CD4-positive, alpha-beta T cell treated with Interferon gamma for 1 hour (primary cell): ENCODE measurements at places on chromosomes 16 and 17.
A peak's percentile ranks its signal among the peaks of the same experiment; 100 is the strongest.

DNA sequence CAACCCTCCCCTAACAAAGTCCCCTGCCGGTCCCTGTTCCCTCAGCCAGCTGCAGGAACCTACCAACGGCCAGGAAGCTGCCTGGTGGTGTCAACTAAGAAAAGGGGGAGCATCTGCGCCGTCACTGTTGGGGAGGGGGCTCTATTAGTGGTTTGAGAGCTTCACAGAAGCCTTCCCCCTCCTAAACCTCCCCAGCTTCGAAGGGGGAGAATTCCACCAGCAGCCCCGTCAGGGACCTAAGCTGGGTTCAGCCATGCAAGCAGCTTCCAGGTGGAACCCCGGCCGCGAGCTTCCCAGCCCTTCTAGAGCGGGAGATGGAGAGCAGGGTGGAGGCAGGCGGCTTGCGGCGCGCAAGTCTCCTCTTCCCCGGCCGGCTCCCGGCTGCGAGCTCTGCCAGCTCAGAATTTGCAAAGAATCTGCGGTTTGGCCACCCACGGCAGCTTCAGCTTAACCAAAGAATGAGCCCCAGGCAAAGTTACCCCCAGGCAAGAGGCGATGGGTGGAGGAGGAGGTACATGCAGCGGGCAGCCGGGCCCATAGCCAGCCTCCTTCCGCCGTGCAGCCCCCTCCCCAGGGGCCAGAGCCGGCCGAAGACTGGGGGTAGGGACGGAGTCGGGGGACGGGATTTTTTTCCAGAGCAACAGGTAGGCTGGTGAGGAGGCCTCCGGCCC lies 33.7 kb downstream of the DDX19A start:
- peak; percentile 32 for DNase-seq

- no peak for DNase-seq
Measured at GRCh38 chr16:27745348-27745747, 195.4 kb downstream of the KATNIP start.

DNA sequence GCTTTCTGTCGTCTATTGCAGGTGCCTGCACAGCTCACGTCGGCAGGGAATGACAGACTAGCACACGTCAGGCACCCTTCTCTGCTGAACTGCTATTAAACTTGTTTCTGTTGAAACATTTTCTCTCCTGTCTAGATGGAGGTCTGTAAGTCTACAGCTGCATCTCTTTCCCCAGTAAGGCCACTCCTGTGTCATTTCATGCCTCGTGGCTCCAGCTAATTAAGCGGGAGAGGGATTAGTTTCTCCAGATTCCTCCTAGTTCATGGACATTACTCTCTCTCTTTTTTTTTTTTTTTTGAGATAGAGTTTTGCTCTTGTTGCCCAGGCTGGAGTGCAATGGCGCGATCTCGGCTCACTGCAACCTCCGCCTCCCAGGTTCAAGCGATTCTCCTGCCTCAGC lies 54.5 kb downstream of the FOXK2 start:
- DNase-seq, result no peak

GRCh38 chr16:35516551-35516950 lies 2057.1 kb downstream of the TP53TG3F start:
- DNase-seq, result no peak

DNA sequence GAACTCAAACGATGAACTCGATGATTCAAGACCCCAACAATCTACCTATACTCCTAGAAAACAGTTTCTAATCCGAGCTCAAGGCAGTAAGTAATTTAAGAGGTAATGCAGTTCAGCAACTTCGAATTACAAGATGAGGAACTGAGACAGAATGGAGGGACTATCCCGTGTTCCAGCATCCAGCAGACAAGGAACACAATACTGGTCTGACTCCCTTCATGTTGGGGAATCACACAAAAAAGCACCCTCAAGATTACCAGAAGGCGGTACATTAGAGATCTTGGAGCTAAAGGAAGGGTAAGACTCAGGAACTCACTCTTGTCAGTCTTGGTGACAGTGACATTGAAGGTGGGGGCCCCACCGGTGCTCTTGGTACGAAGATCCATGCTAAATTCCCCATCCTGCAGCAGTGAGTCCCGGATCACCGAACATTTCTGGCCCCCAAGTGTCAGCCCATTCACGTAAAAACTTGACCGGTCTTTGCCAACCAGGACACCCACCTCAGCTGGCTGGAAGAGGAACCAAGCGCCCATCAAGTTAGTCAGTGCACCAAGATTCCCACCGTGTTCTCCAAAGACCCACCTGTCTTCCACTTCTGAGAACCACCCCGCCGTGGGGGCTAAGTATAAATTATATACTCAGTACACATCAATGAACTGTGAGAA lies 1.9 kb downstream of the PFN1 start:
- no peak for DNase-seq

GRCh38 chr16:22192261-22193062 lies 13.6 kb upstream of the EEF2K start:
- DNase-seq, result peak; percentile 92

DNA sequence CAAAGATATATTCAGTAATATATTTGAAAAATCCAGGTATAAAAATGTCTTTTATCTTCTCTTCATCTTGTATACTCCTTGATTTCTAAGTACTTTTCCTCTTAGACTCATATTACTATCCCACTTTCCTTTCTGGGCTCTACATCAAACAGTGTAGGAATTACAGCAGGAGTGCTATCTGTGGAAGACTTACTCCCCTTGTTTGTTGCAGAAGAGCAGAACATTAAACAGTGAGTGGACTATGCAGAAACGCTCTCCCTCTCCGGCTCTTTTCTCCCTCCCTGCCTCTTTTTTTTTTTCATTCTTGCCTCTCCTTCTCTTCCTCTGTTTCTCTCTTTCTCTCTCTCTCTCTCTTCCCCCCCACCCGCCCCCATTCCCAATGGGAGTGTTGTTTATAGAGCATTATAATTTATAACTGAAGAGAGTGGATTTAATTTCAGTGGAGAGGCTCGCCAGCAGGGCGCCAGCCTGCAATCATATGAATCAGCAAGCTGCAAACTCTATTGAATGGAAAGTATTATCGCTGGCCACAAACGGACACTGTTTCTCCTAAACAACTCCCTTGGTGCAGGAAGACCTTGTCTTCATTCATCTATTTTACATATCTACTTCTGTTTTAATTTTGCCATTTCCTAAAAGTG lies 242.3 kb upstream of the TBX2 start:
- no peak for DNase-seq

GRCh38 chr17:48636177-48637018 lies 10.2 kb upstream of the HOXB9 start:
- DNase-seq, result peak; percentile 44

DNA sequence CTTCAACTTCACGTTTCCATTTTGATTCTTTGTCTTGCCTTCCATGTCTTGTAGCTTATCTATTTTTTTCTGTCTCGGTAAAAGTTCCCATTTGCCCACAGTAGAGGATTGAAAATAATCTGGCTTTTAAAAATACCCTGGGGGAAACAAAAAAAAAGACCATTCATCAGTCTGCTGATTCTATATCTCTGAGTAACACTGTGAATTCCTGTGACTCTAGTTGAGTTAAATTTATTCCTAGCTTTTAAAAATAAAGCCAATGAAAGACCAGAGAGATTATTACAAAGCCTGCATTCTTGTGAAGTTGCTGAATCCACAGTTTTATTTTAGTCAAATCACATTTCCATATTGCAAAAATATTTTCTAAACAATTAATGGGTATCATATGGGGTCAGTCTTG lies 532.3 kb downstream of the CDH13 start:
- no peak for DNase-seq

DNA sequence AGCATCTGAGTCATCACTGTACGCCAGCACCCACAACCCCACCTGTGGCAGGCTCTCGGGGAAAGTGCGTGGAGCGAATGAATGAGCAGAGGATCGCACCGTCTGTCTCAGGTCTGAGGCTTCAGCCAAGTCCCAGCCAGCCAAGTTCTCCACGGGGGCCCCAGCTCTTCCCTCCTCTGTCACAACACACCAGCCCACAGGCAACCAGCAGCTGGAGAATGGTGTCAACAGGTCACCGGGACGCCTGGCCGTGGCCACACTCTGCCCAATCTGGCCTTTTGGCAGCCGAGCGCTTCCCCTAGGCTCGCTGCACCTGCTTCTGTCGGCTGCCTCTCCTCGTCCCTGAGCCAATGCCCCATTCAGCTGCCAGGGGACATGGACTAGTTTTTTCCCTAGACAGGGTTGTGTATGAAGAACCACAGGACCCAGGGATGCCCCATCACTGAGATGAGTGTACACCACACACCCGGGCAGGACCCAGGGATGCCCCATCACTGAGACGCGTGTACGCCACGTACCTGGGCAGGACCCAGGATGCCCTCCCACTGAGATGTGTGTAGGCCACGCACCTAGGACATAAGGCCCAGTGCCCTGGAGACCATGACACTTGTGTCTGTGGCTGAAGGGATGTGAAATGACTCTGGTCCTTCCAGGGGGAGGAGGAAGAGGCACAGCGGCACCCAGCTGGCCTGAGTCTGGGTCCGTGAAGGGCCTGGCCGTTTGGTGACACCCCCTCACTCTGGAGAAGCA lies 52.8 kb downstream of the ABR start:
- no peak for DNase-seq

GRCh38 chr17:67246403-67246652 lies 1.3 kb upstream of the HELZ start:
- DNase-seq, result no peak

DNA sequence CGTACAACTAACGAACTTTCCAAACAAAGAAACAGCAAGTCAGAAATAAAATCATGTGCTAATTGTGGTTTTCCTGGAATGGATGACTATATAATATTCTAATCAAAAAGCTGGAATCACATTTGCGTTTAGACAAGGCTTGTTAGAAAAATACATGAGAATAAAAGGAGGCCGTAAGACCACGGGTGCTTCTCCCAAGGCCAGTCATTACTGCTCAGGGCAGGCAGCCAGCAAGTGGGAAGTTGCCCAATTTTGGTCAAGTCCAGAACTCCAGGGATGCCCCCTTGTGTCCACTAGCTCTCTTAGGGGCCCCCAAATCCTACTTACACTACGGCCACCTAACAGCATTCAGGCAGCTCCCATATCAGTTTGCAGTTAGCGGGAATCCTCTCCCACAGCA lies 25.9 kb upstream of the LYRM9 start:
- no peak for DNase-seq

- DNase-seq, result no peak
Measured at GRCh38 chr16:87819983-87820382, 49.3 kb downstream of the SLC7A5 start.
